Activated naive CD4-positive, alpha-beta T cell treated with anti-CD3 and anti-CD28 coated beads, Interleukin-2, amount 50 U/mL, for 16 hours (primary cell): ENCODE measurements at places on chromosomes 5 and 9.

DNA sequence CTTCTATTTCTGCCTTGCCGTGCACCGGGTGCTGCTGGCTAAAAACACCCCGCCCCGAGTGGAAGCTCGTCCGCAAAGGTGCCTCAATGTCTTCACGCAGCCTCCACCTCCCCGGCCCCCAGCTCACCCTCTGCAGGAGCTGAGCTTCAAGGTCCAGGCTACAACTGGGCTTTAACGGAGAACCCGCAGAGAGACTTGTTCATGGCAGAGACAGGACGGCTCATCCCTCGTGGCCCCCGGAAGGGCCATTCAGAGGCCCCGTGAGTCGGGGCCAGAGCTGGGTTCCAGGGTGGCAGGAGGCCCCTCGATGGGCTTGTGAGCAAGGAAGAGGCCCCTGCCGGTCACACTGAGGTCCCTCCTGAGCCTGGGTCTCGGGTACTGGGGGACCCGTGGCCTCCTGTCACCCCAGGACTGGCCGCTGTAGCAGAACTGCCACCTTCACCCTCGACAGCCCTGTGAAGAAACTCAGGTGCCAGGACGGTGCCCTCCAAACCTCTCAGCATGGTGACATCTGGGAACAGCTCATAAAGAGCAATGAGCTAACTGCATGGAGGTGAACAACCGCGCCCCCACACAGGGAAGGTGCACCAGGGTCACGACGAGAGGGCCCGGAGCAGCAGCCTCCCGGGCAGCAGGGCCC, 58.0 kb upstream of the UBAC1 start:
- no peak for DNase-seq

DNA sequence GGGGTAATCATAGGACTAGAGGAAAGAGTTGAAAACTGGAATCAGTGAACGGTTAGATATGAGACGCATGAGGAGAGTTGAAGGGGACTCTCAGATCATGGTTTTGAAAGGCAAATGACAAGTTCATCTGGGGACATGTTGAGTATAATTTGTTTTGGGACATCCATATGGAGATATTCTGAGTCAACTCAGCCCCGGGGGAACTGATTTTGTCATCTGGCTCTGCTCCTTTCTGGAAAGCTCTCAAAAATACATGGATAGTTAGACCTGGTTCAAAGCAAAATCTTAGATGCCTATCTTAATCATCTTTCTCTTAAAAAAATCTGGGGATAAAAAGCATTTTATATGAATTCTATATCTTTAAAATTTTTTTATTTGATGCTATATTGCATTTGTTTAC, 161.2 kb downstream of the SNX18 start:
- DNase-seq: no peak

DNA sequence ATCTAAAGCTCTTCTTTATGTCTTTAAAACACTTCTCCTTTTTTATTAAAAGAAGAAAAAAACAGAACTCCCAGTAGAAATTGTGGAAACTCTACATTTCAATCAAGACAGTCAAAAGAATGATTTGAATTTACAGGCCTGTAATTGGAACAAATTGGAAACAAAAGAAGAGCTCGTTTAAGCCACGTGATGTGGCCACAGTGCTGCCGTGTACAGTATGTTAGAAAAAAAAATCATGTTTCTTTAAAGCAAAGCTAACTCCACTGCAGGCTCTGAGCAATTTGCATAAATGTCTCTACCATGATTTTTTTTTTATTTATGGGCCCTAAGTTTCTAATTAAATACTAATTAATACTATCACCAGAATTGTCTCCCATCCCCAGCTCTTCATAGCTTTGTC, 325.6 kb downstream of the ZSWIM6 start:
- DNase-seq: no peak

DNA sequence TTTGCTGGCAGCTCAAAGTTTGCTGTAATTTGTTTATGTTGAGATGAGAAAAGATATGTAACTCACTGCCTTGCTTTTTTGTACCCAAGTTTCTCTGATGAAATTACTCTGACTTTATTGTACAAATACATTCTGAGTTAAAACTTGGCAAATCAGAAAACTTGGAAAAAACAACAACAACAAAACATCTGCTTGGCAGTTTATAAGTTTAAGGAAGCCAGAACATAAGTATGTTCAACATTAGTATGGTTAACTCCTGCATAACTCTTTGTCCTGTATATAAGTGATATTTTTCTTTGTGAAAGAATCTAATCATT, 233.1 kb downstream of the MAST4 start:
- no peak for DNase-seq

- no peak for DNase-seq
Observed at GRCh38 chr9:113624721-113625120, 161.2 kb downstream of the RGS3 start.
